Inflammatory macrophage treated with lipopolysaccharide for 1 hour (primary cell): ENCODE measurements at places on chromosomes 5 and 9.
A peak's percentile ranks its signal among the peaks of the same experiment; 100 is the strongest.

GRCh38 chr5:143194206-143194605, 209.3 kb downstream of the NR3C1 start:
- DNase-seq, result peak; percentile 61

GRCh38 chr9:75169623-75170022, 81.3 kb downstream of the OSTF1 start:
- DNase-seq, result no peak

DNA sequence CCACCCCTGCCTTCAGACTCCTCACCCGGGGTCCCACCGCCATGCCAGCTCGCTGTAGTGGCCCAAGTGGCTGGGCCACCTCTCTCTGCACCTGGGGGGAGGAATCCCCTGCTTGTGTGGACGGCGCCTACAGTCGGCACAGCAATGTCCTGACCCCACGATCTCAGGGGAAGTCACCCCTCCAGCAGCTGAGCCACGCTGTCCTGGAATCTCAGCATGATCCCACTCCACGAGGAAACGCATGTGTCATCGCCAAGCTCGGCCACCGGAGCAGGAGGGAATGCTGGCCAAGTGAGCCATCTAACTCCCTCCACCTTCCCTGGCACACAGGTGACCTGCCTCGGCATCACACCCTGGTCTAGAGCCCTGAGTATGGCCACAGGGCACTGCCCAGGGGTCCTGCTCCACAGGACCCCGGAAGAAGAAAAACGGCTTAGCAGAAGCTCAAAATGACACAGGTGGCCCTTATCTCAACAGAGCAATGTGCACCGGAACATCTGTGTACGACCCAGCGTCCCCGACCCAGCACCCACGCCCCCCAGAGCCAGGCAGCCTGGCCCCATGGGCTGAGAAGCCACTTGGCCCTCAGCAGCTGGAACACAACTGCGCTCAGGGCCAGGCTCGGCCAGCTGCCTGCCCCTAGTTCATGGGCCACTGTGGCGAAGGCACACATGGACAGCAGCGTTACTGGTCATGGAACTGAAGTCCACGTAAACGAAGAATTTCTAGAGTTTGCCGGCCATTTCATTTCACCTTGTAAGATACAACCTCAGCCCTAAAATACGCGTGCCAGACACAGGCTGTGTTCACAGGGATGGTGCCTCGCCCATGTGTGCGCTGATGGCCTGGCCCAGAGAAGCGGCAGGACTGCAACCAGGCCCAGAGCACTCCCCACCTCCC, 23.4 kb upstream of the CAMSAP1 start:
- DNase-seq, result no peak

DNA sequence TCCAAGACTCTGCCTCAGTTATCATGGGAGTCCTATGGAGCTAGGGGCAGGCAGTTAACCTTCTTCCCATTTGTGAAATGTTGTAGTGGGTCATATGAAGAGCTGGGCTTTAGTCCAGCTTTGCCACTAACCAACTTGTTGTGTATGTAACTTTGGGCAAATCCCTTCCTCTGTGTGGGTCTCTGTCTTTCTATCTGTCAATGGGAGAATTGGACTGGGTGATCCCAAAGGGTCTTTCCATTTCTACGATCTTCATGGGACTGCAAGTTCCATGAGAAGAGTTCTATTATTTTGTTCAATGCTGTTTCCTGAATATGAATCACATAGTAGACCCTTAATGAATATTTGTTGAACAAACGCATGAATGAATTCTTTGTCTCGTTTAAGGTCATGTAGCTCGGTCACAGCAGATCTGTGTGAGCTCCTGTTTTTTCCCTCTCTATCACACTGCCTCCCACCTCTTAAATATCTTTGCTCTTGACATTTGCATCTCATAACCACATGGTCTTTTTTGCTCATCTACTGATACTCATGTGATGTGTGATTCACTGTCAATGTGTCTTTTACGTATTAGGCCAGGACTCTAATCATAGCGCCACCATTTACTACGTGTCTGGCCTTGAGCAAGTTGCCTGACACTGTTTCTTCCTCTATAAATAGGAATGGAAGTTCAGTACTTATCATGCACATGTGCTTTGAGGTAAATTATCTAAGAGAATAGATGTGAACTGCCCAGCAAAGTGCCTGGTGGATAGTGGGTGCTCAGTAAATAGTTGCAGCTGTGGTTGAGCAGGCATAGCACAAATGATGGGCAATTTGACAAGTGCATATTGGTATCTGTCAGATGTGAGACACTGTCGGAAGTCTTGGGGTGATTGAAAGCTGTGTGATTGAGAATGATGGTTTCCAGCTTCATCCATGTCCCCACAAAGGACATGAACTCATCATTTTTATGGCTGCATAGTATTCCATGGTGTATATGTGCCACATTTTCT, 37.4 kb downstream of the PTTG1 start:
- DNase-seq, result peak; percentile 61

- no peak for DNase-seq
These were observed 11.6 kb downstream of the SSBP2 start for GRCh38 chr5:81739291-81739690.

- DNase-seq, result no peak
These were observed 131.3 kb downstream of the ZDHHC21 start for GRCh38 chr9:14561929-14562405.

DNA sequence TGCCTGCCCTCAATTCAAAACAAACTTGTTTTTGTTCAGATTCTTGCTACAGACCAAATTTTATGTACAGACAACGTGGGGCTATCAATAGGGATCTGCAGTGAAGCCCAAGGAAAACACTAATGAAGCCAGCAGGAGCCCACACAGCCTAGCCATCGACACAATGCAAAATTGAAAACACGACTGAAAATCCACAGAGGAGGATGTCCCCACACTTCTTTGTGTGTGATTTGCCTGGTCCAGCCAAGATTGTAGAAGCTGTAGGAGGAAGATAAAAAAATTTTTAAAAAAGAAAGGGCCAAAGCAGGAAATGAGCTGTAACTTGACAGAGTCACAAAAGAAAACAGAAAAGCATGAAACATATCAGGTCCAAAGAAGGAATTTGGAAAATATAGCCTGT, 34.8 kb downstream of the HTR4 start:
- DNase-seq, result no peak

- DNase-seq, result no peak
These were observed 76.5 kb upstream of the PJA2 start for GRCh38 chr5:109486200-109486804.

DNA sequence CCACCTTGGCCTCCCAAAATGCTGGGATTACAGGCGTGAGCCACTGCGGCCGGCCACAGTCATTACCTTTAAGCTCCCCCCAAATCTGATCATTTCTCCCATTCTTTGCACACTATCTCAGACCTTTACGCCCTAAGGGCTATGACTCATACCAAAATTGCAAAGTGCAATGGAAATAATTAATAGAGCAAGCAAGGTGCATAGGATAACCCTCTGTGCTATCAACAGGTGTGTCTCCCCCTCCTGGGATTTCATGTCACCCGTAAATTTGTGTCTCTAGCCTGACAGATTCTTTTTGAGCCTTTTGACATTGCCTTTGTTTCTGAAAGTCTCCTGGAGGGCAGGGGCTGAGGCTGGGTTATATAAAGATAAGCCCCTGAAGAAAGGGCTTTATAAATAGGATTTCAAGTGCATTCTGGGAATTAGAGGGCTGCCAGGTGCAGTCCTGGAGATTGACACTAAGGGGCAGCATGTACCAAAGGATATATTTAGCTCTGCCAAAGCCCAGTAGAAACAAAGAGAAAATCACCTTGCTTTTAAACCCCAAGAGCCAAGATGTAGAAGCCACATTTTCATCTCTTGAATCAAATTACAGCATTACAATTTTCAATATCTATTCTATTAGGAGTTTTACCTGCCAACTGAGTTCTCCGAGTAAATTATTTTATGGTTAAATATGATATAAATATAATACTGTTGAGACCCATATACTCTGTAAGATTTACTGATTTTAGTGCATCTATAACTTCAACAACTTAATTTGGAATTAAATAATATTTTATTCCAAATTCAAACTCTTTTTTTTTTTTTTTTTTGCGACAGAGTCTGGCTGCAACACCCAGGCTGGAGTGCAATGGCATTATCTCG, 18.2 kb downstream of the S100Z start:
- DNase-seq, result peak; percentile 44

GRCh38 chr5:132204371-132205135, 23.1 kb downstream of the P4HA2 start:
- DNase-seq, result no peak

GRCh38 chr5:124060011-124060410, 548.0 kb downstream of the CSNK1G3 start:
- DNase-seq, result no peak

DNA sequence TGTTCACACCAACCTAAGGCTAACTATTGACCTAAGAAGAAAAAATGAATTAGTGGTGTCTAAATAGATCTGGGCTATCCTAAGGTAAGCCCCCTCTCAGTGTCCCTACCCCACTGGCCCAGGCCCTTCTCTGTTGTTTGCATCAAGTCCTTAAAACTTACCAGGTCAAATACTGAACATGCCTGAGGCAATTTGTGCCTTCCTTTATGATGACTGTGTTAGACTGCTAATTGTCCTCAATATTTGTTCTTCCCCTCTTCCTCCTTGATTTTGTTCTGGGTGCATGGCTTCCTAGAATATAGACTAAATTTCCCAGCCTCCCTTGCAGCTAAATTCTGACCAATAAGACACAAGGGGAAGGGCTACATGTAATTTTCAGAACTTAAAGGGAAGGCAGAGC, 199.9 kb downstream of the ADAMTS12 start:
- no peak for DNase-seq

DNA sequence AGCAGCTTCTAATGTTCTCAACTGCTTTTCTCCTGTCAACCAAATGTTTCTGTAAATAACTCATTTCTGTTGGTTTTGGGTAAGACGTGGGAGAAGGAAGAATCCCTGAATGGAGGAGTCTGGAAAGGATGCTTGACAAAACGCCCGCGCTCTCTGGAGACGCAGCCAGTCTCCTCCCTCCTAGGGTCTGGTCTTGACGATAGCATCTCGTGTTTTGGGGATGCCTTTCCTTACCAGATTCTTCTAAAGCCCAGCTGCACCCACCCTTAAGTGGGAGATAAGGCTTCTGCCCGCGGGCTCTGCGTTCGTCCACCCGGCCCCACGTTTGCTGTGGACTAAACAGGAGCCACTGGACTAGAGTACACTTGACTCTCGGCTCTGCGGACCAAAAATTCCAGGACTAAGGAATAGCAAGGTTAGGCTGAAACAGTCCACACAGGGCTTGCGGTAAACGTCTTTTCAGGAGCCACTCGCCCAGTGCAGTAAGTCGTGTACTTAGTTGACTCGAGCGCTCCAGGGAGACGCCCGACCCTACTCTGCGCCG, 491 bp upstream of the CTSL start:
- no peak for DNase-seq

GRCh38 chr9:37027582-37028419, 6.3 kb downstream of the PAX5 start:
- DNase-seq, result peak; percentile 75

GRCh38 chr9:87740209-87740608, 14.3 kb downstream of the CTSL start:
- no peak for DNase-seq
